ELR (cell line): ENCODE measurements at places on chromosomes 6 and 20.
A peak's percentile ranks its signal among the peaks of the same experiment; 100 is the strongest.

- DNase-seq = no peak
Measured at GRCh38 chr6:32977953-32978324, 9.5 kb downstream of the BRD2 start.

DNA sequence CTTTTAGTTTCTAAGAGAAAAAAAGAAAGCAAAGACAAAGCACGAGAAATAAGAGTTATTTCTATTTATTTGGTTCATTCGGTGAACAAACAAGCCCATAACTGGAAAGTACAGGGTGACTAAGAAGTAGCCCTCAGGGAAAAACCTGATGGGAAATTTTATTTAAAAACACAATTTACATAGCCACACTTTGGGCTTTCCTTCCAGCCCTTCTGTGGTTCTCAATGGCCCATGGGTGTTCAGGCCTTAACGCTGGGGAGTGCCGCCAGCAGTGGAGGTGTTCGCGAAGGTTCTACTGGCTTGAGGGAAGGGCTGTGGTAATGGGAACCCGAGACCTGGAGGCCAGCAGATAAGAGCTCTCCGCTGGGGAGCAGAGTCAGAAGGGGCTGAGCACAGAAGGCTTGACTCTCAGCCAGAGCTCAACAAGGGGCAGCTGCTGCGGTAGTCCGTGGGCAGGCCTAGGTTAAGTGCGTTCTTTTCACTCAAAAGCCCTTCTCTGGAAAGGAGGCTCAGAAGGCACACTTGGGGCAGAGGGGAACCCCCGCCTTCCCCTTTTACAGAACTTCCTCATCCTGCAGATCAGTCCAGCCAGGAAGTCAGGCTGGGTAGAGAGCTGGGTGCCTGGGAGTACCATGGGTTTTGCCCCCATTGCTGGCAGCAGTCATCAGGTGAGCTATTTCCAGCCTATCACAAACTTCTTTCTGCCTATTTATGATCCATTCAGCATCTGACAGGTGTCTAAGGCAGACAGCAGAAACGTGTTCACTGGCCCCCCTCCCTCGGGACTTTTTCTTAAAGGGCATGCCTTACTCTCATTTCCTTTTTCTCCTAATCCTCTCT, 8.8 kb upstream of the CD83 start:
- DNase-seq = no peak

DNA sequence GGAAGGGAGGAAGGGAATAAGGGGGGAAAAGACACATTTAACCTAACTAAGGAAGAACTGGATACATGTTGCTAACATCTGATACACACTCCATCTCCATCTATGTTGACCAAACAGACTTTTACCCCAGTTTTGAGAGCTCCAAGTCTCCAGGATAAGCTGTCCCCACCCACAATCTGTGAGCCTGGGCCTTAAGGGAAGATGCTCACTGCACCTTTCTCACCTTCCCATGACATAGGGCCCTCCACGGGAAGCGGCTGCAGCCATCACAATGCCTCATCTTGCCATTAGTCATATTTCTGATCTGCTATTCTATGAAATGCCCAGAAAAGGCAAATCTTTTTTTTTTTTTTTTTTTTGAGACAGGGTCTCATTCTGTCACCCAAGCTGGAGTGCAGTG, 126.6 kb upstream of the SALL4 start:
- peak; percentile 53 for DNase-seq

GRCh38 chr6:75481394-75481793, 12.2 kb downstream of the FILIP1 start:
- DNase-seq = no peak

DNA sequence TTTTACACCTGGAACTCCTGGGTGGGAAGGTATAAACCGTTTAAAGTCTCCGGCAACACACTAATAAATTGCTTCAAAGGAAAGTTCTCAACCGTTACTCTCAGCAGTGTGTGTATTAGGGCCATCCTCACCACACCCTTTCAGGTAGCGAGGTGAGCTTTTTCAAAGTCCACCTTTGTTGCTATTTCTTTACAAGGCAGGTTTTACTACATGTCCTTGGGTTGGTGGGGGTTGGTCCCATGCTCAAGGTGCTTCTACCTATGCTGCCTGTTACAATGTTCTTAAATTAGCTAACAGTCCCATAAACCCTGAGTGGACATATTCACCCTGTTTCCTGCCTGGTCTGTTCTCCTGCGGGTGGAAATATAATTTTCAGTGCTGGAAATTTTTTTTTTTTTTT, 13.2 kb upstream of the OSER1 start:
- no peak for DNase-seq

GRCh38 chr6:43703512-43704429, 16.2 kb upstream of the MRPS18A start:
- no peak for DNase-seq

- no peak for DNase-seq
Measured at GRCh38 chr6:148313488-148313887, 29.1 kb upstream of the SASH1 start.

- peak; percentile 2 for DNase-seq
Measured at GRCh38 chr6:66638099-66638498, 931.1 kb upstream of the EYS start.

DNA sequence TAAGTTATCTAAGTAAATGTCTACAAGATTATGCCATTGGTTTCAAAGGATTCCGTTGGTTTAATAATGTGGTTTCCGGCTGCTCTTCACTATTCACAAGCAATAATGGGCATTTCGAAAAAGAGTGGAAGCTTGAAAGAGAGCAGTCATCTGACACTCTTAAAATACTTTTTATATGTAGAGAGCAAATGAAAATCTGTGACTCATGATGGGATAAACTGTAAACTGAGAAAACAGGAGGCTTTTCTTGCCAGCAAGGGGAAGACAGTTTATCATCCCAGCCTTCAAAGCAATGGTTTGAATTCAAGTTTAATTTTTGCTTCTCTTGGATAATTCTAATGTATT, 145.7 kb downstream of the KHDC1L start:
- DNase-seq = peak; percentile 91

- no peak for DNase-seq
Measured at GRCh38 chr6:142266060-142266459, 35.7 kb upstream of the ADGRG6 start.

- DNase-seq = peak; percentile 60
Measured at GRCh38 chr20:50837532-50838321, 42.9 kb downstream of the BCAS4 start.

- no peak for DNase-seq
Measured at GRCh38 chr20:4613184-4613583, 108.5 kb upstream of the PRND start.

GRCh38 chr6:135901774-135902524, 50.4 kb downstream of the PDE7B start:
- DNase-seq = peak; percentile 36

- peak; percentile 59 for DNase-seq
Measured at GRCh38 chr6:55445648-55446204, 118.5 kb downstream of the GFRAL start.

- peak; percentile 92 for DNase-seq
Measured at GRCh38 chr6:28747631-28748157, 176.1 kb downstream of the TRIM27 start.

GRCh38 chr6:7901780-7902179, 8.8 kb downstream of the TXNDC5 start:
- no peak for DNase-seq

- DNase-seq = peak; percentile 35
Measured at GRCh38 chr20:18272451-18272850, 15.9 kb upstream of the ZNF133 start.

GRCh38 chr6:56831334-56831733, 123.6 kb upstream of the BEND6 start:
- no peak for DNase-seq

DNA sequence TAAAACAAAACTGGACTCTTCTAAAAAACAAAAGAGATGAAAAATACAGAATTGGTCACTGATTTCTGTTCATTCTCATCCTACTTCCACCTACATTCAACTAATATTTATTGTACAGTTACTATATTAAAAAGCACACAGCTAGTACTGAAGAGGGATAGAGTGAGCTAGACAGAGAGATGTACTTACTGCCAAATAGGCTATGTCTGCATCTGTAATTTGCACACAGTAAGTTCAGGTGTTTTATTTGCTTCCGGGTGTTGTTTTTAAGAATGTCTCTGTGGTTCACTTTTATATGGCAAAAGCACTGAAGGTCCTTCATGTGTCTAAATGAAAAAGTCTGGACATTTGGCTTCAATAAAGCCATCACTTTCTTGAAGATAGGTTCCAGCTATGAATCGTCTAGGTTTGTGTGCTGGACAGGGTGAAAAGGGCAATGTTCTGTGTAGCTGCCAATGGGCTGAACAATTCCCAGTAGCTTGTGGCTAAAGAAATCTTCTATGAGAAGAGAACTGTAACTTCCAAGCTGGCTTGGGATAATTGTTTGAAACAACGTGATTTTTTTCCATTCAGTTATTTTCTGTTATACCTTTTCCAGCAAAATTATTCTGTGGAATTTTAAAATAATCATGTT, 47.3 kb downstream of the EPB41L2 start:
- DNase-seq = peak; percentile 42

- DNase-seq = no peak
Measured at GRCh38 chr20:49597825-49598395, 30.0 kb upstream of the PTGIS start.

GRCh38 chr6:128487746-128488145, 32.7 kb downstream of the PTPRK start:
- DNase-seq = peak; percentile 78

- no peak for DNase-seq
Measured at GRCh38 chr6:108442770-108443520, 117.8 kb upstream of the FOXO3 start.

DNA sequence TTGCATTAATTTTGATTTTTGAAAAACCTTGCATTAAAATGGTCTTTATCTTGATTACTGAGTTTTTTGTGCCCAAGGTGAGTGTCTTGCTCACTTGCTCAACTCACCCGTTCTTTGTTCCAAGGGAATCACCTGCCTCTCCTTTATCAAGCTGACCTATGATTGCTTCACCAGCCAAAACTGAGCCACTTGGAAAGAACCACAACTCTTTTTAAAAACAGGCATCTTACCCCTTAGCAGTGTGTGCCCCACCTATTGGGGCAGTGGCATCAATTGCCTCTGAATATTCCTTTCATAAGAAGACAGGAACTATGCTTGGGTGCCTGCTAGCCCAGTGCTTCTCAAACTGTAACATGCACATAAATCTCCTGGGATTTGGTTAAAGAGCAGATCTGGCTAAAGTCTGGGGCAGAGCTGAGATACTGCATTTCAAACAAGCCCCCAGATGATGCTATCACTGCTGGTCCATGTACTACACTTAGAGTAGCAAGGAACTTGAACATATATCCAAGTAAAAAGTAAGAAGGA, 3.3 kb upstream of the STK38 start:
- DNase-seq = no peak

DNA sequence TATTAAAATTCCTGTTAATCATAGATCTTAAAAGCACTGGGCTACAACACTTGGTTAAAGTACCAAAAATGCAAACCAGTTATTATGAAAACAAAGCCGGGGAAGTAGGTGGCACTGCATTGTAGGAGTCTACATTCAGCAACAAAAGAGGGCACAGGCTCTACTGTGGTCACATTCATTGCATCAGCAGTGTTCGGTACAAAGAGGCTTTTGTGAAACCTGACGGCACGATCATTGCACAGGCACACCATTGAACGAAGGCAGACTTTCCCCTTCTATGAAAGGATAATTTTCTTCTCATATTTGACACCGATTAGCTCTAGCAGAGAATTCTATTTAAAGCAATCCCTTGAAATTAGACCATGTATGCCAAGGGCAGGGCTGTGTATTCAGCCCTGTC, 44.6 kb upstream of the AGPAT4 start:
- no peak for DNase-seq

GRCh38 chr20:43513931-43514647, 6.6 kb downstream of the L3MBTL1 start:
- DNase-seq = peak; percentile 98

GRCh38 chr6:3426091-3426926, 30.5 kb downstream of the SLC22A23 start:
- DNase-seq = no peak

GRCh38 chr6:25219917-25220278, 59.3 kb upstream of the CARMIL1 start:
- no peak for DNase-seq

- DNase-seq = peak; percentile 66
Measured at GRCh38 chr20:52242237-52243230, 51.0 kb upstream of the ZFP64 start.

- DNase-seq = no peak
Measured at GRCh38 chr6:79943133-79943532, 4.2 kb downstream of the ELOVL4 start.

GRCh38 chr6:150293423-150294173, 75.2 kb upstream of the IYD start:
- peak; percentile 56 for DNase-seq

- no peak for DNase-seq
Measured at GRCh38 chr6:119517428-119517827, 167.9 kb upstream of the MAN1A1 start.

- DNase-seq = no peak
Measured at GRCh38 chr6:6052216-6052615, 45.5 kb upstream of the NRN1 start.

GRCh38 chr6:152846825-152847224, 96.2 kb downstream of the VIP start:
- DNase-seq = no peak

DNA sequence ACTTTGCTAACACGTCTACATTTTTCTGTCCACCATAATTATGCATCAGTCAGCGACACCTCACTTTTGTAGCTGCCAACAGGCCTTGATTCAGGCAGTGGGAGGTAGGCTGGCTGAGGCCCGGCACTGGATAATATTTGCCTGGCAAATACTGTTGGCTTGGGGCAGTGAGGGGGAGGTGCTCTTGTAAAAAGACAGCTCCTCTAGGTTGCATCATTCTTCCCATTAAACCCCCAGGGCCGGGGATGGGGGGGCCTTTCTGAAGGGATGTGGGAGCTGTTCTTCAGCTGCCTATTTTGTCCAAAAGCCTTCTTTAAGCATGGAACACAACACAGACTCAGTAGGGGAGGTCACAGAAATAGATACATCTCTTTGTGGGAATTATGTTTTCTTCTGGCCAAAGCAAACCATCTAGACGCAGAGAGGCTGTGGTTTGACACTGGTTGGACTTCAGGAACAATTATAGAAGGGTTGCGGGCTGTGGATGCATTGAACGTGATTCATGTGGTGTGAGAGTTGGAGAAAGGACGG, 338.3 kb upstream of the NT5E start:
- DNase-seq = no peak

DNA sequence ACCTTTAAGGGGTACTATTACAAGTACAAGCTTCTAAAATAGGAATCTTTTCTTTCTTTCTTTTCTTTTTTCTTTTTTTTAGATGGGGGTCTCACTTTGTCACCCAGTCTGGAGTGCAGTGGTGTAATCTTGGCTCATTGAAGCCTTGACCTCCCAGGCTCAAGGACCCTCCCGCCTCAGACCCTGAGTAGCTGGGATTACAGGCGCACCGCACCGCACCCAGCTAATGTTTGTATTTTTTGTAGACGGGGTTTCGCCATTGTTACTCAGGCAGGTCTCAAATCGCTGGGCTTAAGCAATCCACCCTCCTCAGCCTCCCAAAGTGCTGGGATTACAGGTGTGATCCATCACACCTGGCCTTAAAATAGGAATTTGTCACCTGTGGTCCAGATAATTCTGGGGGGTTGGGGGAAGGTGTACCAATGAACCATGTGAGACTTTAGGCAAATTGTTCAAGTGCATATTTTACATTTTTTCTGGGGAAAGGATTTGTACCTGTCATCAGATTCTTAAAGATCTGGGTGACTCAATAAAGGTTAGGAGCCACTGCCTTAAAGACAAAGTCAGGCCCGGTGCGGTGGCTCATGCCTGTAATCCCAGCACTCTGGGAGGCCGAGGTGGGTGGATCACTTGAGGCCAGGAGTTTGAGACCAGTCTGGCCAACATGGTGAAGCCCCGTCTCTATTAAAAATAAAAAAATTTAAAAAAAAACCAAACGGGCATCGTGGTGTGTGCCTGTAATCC, 19.7 kb upstream of the SYNJ2 start:
- DNase-seq = no peak

- peak; percentile 99 for DNase-seq
Measured at GRCh38 chr6:85404564-85405174, 45.2 kb upstream of the NT5E start.
